Chondrocyte (in vitro differentiated cells): ENCODE measurements at places on chromosomes 11 and 22. TPM values are rescaled to one million over a fixed set of nuclear protein-coding genes. Genes with fewer than 3 reads are reported as not detected.

GRCh38 chr22:17269224-17269606 lies 50.0 kb upstream of the ADA2 start:
- no peaks in the 10 kb centered on the region for H3K36me3 ChIP-seq
- no peak for DNase-seq
- no peak overlapping the region for H3K4me3 ChIP-seq
- H3K27me3 ChIP-seq = peaks cover 4% of the 10 kb centered on the region

The KCNQ1OT1 gene
- 2.5 to 8.5 TPM (median 2.7 TPM) in 3 replicates for total RNA-seq

GRCh38 chr11:59678118-59678812 lies 9.4 kb upstream of the PATL1 start:
- no peak for DNase-seq
- H3K27me3 ChIP-seq = peaks cover 2% of the 10 kb centered on the region
- no peak overlapping the region for H3K4me3 ChIP-seq
- no peaks in the 10 kb centered on the region for H3K4me1 ChIP-seq
- no peaks in the 10 kb centered on the region for H3K36me3 ChIP-seq

GRCh38 chr11:134853992-134854991 lies 442.2 kb upstream of the B3GAT1 start:
- H3K27ac ChIP-seq = no peak overlapping the region
- H3K4me1 ChIP-seq = no peaks in the 10 kb centered on the region
- H3K27me3 ChIP-seq = peaks cover 41% of the 10 kb centered on the region
- no peak overlapping the region for H3K4me3 ChIP-seq
- no peaks in the 10 kb centered on the region for H3K36me3 ChIP-seq

DNA sequence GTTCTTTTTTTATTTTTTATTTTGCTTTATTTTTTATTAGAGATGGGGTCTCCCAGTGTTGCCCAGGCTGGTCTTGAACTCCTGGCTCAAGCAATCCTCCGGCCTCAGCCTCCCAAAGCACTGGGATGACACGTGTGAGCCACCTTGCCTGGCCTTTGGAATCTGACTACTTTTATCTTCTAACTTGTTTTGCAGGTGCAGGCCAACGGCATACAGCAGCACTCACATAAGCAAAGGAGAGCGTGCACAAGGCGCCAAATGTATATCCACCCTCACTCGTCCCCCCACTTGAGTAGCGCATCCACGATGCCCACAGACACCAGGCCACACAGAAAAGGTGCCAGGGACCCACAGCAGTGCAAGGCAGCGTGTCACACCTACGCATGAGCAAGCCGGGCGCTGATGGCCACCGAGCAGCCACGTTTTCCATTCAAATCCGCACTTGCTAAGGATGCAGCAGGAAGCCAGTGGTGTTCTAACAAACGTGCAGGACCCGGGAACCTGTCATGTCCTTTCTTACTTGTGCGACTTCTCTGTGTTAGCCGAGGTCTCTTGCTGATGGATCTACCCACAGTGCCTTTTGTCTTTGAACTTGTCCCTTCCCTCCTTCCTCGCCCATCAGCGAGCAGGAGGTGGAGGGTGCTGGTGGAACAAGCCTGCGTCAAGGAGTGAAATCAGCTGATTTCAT lies 5.9 kb downstream of the ASCL2 start:
- peaks cover 30% of the 10 kb centered on the region for H3K27me3 ChIP-seq
- H3K27ac ChIP-seq = no peak overlapping the region
- H3K4me1 ChIP-seq = no peaks in the 10 kb centered on the region
- no peak overlapping the region for H3K4me3 ChIP-seq
- H3K36me3 ChIP-seq = no peaks in the 10 kb centered on the region

- no peak overlapping the region for H3K4me3 ChIP-seq
- H3K36me3 ChIP-seq = peaks cover 4% of the 10 kb centered on the region
- H3K4me1 ChIP-seq = no peaks in the 10 kb centered on the region
- DNase-seq = no peak
- H3K27ac ChIP-seq = no peak overlapping the region
These were observed 116.3 kb upstream of the APOA1 start for GRCh38 chr11:116953530-116954285.

The FAM181B gene
- 0.35 to 0.65 TPM (median 0.46 TPM) in 3 replicates for total RNA-seq

- no peak overlapping the region for H3K4me3 ChIP-seq
- peak overlapping the region; percentile 96 for H3K27ac ChIP-seq
- H3K36me3 ChIP-seq = no peaks in the 10 kb centered on the region
- no peaks in the 10 kb centered on the region for H3K27me3 ChIP-seq
- no peak for DNase-seq
- H3K4me1 ChIP-seq = peaks cover 44% of the 10 kb centered on the region
These were observed 9.5 kb upstream of the DKK3 start for GRCh38 chr11:12017865-12018453.

GRCh38 chr22:37023743-37024338 lies 4.3 kb downstream of the MPST start:
- H3K36me3 ChIP-seq = peaks cover 10% of the 10 kb centered on the region
- no peak for DNase-seq
- no peaks in the 10 kb centered on the region for H3K27me3 ChIP-seq
- no peak overlapping the region for H3K27ac ChIP-seq

- H3K27ac ChIP-seq = no peak overlapping the region
- H3K36me3 ChIP-seq = no peaks in the 10 kb centered on the region
- H3K4me1 ChIP-seq = peaks cover 15% of the 10 kb centered on the region
- DNase-seq = peak; percentile 63
These were observed 26.8 kb upstream of the TSKU start for GRCh38 chr11:76756341-76756741.

- no peak overlapping the region for H3K4me3 ChIP-seq
- peaks cover 40% of the 10 kb centered on the region for H3K36me3 ChIP-seq
- no peaks in the 10 kb centered on the region for H3K27me3 ChIP-seq
- H3K4me1 ChIP-seq = peaks cover 9% of the 10 kb centered on the region
- DNase-seq = peak; percentile 19
These were observed 13.7 kb downstream of the TRMU start for GRCh38 chr22:46349238-46349637.

The LMO1 gene
- total RNA-seq = not detected in 3 replicates
